OCI-LY7 (cell line): ENCODE measurements at places on chromosomes 5 and 9. TPM values are rescaled to one million over a fixed set of nuclear protein-coding genes. Genes with fewer than 3 reads are reported as not detected.

DNA sequence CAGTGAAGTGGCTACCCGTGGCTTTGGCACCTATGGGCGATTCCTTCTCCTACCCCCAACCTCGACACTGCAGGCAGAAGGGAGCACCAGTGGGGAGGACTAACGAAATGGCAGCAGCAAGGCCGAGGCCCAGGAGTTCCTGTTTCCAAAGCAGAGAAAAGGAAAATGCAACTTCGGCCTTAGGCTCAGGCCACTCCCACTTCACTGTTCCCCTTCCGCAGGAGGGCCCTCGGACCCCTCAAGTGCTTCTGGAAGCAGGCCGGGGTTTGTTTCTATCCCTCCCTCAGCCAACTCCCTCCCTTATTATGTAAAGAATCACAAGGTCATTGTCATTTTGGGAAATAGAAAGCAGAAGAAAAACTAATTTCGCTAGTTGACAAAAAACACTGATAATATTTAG is 36.4 kb upstream of the NKX2-5 start:
- no peak for DNase-seq

- no peak for DNase-seq
Measured at GRCh38 chr9:133186736-133187135, 22.3 kb downstream of the OBP2B start.

The GGTA1 gene
- not detected in 2 replicates for total RNA-seq

The KIF24 gene
- total RNA-seq, result 13.9 and 15.8 TPM in 2 replicates

- no peak for DNase-seq
Measured at GRCh38 chr5:170442921-170443320, 53.8 kb upstream of the KCNMB1 start.

DNA sequence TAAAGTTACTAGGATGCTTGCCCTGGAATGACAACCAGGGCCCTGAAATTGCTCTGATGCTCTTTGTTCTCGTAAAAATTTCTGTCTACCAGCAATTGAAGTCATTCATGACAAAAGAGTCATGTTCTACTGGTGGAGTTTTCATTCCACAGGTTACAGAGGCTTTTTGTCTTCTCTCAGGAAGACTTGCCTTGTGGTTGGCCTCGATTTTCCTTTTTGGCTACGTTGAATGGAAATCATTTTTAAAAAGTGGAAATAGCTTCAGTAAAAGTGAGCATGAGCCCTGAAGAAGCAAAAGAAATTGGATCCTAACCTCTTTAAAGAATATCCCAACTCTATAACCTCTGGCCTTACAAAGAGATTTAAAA is 255.2 kb downstream of the AOPEP start:
- no peak for DNase-seq
